ENCODE measurements at places on chromosomes 3 and 15. TPM values are rescaled to one million over a fixed set of nuclear protein-coding genes. Genes with fewer than 3 reads are reported as not detected.

DNA sequence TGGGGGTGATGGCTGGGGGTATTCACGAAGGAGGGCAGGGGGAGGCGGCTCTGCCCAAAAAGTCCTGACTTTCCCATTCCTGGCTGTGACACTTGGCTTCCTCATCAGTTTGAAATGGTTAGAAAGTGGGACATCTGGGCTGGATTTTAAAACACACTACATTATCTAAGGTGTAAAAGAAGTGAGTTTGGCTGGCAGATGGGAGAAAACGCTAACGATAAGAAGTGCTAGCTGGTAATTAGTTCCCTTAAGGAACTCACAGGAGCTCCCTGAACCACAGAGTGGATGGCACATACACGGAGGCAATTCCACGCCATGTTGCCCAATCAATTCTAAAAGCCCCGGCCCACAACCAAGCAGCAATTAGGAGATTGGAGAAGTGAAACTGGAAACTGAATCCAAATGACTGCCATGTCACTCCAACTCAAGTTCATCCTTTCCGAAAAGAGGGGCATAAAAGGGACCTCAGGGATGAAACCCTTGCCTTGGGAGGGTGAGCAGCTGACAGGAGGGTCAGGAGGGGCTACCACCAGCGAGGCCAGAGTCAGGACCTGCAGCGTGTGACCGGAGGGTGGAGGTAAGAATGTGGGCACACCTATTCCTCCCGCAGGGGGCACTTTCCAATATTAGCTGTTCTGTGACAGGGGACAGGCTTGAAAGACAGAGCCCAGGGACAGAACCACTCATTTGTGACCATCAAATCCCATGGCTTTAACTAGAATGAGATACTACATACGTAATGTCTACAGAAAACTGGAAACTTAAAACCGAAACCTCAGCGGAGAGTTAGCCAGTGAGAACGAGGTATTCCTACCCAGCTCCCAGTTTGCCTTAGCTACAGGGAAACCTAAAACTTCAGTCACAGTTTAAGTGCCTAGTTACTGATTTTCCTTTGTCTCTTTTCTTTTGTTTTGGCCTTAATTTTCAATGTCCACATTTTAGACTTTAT, 95.3 kb upstream of the OXTR start:
- no peaks in the 10 kb centered on the region for H3K4me1 ChIP-seq
- no peak overlapping the region for H3K27ac ChIP-seq
- H3K4me3 ChIP-seq: no peak overlapping the region

Gene KBTBD13
- total RNA-seq: not detected

Gene CHRFAM7A
- 1.1 TPM for total RNA-seq

Gene C3orf70
- total RNA-seq: 4.1 TPM

Gene RARB
- total RNA-seq: 5.8 TPM

Gene SLCO2A1
- 234 TPM for total RNA-seq

Gene FSD2
- not detected for total RNA-seq

Gene CPN2
- total RNA-seq: not detected

Data from upper lobe of right lung (tissue), 1 donor.